NB4 (cell line): ENCODE measurements at places on chromosomes 12 and 14.

GRCh38 chr12:81615026-81615588 lies 144.0 kb downstream of the PPFIA2 start:
- DNase-seq, result no peak

DNA sequence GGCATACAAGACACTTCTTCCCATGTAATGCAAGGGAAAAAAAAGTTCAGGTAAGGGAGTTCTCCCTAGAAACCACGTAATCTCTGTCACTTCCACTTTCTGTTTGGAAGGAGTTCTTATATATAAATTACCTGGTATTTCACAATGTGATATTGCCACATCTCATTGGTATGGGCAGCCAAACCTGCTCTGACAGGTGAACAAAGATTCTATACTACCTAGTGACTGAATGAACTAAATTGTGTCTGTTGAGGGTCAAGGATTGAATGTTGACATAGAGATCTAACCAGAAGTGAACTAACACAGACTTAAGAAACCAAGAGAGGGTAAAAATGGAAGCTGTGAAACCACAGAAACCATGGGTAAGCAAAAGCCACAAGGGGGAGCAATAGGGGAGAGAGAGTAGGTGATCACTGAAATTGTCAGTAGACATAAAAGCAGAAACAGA lies 161.3 kb downstream of the RPL10L start:
- DNase-seq, result peak; percentile 59

- no peak for DNase-seq
These were observed 125.6 kb downstream of the SMOC1 start for GRCh38 chr14:70004791-70005190.

GRCh38 chr12:107221913-107222312 lies 128.6 kb upstream of the CRY1 start:
- no peak for DNase-seq

DNA sequence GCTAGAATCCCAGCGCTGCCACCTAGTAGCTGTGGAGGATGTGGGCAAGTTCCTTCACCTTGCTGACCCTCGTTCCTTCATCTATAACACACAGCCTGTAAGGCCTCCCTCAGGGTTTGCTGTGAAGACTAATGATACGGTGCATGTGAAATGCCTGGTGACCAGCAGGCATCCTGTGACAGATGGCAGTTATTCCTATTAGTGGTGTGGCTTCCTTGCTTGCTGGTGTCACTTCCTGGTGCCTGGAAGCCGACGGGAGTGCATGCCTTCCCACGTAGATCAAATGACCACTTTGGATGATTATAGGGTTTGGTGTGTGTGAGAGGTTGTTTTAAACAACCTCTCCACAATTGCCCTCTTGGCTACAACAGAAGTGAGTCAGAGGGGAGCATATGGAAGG lies 894.9 kb downstream of the VRK1 start:
- DNase-seq, result no peak

DNA sequence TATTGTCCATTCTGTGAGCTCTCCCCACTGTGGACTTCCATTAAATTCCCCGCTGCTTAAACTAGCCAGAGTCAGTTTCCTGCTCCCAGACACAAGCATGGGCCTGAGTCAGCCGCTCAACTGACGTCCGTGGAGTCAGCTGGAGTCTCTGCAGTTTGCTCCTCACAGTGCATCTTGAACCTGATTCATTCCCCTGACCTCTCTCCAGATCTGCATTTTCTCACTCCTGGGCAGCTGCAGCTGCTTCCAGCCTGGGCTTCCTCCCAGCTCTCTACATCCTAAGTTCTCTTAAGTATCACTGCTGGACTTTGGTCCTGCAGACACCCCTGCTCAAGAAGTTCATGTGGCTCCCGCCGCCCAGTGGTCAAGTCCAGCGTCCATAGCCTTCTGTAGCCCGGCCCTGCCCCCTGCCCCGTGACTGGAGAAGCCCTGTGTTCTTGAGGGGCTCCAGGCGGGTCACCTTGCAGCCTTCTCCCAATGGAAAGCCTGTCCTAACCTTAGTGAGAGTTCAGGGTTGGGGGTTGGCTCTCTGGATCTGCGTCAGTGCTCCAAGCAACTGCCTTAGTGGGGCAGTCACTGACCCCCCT lies 20.0 kb downstream of the NFKBIA start:
- DNase-seq, result no peak

- no peak for DNase-seq
These were observed 146.3 kb downstream of the LRIG3 start for GRCh38 chr12:58773986-58774385.

GRCh38 chr12:4859478-4860210 lies 50.1 kb upstream of the KCNA1 start:
- DNase-seq, result no peak

- DNase-seq, result no peak
These were observed 29.4 kb upstream of the OXA1L start for GRCh38 chr14:22737052-22737451.

- peak; percentile 29 for DNase-seq
These were observed 51.1 kb downstream of the BAZ2A start for GRCh38 chr12:56578983-56579546.

DNA sequence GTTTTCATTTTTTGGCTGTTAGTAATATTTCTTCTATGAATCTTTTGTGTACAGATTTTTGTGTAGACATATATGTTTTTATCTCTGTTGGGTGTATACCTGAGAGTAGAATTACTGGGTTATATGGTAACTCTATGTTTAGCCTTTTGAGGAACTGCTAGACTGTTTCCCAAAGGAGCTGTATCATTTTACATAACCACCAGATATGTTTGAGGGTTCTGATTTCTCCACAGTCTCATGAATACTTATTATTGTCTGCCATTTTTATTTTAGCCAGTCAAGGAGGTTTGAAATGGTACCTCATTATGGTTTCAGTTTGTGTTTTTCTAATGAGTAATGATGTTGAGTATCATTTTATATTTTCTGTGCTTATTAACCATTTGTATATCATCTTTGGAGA lies 1.9 kb downstream of the PCNX4 start:
- DNase-seq, result peak; percentile 55

GRCh38 chr14:34362641-34363251 lies 99.3 kb downstream of the SPTSSA start:
- peak; percentile 28 for DNase-seq

GRCh38 chr14:79278286-79278797 lies 933.0 kb downstream of the DIO2 start:
- DNase-seq, result no peak

GRCh38 chr14:106010783-106011182 lies 484.4 kb downstream of the TMEM121 start:
- no peak for DNase-seq

- no peak for DNase-seq
These were observed at the start of gene ST8SIA1 for GRCh38 chr12:22334410-22335100. Gene ST8SIA1, minus strand, starts transcription at chr12:22334707. Its CDS starts 475 bp downstream, at chr12:22334232.

DNA sequence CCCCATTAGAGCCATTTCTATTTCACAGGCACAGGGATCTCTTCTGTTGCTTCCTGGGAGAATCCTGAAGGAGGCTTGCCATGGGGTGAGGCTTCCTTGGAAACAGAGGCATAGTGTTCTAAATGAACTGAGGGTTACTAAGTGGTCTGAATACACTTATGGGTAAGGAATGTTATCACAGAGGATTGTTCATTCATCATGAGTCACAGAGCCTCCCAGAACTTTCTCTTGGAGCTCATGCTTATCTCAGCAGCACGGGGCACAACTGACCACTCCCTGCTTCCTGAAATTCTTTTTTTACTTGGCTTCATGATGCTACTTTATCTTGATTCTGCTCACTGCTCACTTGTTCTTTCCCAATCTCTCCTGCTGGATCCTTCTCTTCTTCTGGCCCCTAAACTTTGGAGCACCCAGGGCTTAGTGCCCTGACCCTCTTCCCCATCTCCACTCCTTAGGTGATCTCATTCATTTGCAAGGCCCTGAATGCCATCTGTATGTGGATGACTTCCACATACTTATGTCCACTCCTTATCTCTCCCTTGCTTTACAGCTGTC lies 57.9 kb downstream of the ANO6 start:
- DNase-seq, result no peak

DNA sequence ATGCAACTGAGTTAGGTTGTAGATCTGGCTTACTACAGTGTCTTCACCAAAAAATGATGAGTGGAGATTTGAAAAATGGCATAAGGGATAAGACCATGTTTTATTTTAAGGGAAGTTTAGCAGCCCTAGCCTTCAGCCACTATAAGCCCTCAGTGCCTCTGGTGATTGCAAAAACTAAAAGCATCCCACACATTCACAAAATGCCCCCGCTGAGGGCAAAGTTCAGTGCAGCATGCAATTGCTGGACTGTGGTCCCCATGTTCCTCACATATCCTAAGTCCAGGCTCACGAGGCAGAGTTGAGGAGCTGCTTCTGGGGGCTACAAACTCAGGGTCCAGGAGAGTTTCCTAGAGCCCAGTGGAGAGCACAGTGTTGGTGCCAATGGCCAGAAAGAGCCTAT lies 29.6 kb upstream of the NCOR2 start:
- DNase-seq, result no peak

DNA sequence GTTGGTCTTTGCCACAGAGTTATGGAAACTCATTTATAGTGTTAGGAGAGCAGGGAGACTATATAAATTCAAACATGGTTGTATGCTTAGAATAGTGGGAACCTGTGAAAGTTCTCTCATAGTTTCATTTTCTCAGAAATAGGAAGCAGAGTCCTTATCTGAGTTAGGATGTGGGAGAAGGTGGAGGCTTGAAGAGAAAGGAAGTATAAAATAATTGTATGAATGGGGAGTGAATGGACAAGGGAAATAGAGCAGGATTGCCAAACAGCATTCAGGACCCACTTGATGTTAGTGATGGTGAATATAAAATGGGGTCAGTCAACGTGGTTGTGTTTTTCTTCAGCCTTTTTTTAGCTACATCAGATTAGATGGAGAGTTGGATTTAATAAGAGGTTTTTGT lies 34.0 kb upstream of the TPH2 start:
- DNase-seq, result peak; percentile 8

DNA sequence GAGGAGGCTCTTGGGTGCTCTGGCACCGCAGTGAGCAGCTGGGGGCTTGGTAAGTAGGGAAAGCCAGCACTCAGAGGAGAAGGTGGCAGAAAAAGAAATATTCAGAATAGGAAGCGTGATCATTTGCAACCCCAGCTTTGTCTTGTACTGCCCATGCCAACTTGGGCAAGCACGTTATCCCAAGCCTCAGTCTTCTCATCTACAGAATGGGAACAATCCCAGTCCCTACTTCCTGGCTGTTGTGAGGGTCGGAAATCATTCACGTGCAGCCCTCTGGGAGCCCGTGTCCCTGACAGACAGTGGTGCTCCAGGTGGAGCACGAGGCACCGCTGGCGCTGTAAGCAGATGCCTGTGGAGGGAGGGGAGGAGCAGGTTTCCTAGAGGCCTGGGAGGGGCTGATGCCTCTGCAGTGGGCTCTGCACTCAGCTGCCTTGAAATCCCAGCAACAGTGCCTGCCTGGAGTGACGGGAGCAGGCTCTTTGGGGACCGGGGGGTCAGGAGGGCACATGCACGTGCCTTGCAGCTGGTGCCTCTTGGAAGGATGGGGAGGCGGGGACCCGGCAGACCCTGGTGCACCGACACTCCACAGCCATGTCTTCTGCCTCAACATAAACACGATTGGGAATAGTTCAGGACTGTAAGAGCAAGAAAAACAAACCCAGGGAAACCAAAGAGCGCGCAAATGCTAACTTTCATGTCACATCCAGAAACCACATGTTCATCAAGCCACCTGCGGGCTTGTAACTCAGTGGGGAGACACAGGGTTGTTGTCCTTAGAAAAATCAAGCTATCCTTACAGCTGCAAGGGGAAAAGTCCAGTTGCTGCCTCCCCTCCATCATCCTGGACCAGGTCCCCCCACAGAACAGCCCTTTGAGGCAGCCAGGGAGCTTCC lies 86.5 kb upstream of the DIO3 start:
- DNase-seq, result no peak

DNA sequence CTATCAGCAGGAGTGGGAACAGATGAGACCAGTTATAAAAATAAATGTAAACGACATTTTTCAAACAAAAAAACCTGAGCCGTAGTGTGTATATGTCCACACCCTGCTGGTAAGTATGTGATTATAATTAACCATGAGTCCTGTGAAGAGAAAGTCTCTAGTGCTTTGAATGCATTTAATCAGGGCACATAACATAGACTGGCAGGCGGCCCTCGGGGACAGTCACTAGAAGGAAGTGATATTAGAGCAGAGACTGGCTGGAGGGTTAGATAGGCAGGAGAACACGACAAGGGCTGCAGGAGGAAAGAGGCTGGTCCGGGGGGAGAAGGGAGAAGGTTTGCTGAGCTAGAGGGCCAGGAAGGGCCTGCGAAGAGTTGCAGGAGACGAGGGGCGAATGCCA lies 23.8 kb upstream of the ELK3 start:
- DNase-seq, result no peak

- no peak for DNase-seq
These were observed 64.3 kb downstream of the APOBEC1 start for GRCh38 chr12:7601406-7601805.

DNA sequence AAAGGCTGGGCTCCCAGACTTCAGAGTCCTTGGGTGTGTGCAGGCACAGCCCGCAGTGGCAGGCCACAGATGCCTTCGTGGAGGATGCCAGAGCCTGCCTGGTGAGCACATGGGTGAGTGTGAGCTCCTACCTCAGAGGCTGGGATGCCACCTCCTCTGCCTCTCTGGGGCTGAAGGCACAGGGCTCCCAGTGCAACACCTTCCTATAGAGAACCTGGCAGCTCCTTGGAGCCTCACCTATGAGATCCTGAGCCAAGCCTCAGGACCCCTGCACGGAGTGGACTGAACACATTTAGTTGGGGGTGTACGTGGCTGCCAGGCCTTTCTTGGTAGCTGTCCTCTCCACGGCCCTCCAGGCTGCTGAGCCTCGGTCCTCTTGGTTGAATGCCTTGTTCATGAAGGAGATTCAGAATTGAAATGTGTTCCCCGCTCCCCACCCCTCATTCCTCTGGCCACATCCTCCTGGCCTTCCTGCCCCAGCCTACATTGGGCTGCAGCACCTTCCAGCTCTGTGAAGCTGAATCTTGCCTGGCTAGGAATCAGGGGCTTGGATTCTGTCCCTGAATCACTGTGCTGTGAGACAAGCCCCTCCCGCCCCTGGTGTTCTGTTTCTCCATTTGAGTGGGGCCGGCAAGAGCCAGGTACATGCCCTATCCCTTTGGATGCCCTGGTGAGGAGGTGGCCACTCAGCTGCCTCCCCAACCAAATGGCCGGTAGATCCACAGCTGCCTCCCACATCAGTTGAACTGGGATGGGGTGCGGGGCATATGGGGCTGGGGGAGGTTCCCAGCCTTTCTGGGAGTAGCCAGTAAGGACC lies 38.7 kb upstream of the TRAF3 start:
- DNase-seq, result no peak
